ENCODE measurements at places on chromosomes 4 and X.

GRCh38 chrX:84710611-84711010 lies 208.4 kb upstream of the HDX start:
- DNase-seq, result no peak

DNA sequence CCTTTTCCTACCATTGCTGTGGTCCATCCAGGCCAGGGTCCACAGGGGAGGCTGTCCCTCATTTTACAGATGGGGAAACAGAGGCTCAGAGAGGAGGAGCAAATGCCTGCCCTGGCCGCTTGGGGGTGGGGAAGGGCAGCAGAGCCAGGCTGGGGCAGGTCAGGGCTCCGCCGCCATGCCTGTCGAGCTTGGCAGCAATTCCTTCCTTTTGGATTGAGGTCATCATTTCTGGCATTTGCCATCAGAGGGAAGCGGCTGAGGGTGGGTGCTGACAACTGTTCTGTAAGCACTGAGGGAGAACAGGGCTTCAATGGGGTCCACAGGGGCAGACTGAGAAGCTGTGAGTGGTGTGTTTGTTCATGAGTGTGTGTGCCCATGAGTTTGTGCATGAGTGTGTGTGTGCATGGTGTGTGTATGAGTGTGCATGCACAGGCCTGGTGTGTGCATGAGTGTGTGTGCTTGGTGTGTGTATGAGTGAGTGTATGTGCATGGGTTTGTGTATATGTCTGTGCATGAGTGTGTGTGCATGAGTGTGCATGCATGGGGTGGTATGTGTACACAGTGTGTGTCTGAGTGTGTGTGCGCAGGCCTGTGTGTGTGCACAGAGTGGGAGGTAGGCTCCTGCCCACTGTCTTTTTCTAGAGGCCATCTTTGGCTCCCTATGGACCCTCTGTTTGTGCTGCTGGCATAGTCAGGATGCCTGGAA lies 115.2 kb downstream of the SORCS2 start:
- no peak for DNase-seq

DNA sequence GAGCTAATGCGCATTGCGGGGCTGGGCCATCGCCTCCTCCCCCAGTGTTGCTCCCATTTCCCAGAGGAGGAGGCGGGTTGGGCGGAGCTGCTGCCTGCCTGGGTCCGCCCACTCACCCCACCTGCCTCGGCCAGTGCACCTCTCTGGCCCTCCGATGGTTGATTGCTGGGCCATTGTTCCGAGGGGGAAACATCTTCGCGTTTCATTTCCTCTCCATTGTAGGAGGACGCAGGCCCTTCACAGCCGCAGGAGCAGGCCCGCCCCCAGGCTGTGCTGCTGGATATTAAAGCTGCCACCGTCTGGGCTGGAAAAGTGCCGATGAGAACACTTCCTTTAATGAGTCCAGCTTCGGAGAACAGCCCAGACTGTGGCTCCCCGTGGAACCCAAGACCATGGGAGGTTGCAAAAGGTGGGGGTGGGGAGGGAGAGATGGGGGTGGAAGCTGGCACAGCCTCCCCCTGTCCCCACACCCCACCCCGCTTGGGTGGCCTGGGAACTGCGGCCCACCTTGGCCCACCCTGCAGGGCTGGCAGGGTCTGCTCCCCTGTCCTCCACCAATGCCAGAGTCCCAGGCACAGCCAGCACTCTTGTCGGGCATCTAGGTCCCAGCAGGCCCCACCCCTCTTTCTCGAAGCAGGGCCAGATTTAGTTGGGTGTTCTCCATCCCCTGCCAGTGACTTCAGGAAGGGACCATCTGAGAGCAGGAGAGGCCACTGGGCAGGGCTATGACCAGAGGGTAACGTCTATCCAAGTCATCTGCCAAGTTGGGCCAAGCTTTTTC lies 96.6 kb downstream of the ADRA2C start:
- DNase-seq, result no peak

GRCh38 chr4:4440333-4441061 lies 53.6 kb downstream of the NSG1 start:
- DNase-seq, result no peak

DNA sequence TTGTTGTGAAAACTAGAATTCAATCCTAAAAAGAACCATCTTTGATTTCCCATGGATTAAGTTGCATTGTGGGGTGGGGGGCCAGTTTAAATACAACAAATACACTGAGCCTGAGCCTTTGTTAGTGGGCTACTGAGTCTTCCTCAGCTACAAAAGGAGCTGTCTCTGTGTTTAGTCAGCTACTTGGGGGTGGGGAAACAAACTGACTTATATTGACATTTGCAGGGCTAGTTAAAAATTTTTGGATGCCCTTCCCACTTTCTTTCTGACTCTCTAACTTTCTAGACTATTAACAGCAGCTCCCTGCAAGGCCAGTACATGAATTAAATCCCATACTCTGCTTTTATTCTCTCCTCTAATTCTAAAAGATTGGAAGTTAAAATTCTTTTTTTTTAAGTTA lies 32.5 kb upstream of the FHDC1 start:
- no peak for DNase-seq

DNA sequence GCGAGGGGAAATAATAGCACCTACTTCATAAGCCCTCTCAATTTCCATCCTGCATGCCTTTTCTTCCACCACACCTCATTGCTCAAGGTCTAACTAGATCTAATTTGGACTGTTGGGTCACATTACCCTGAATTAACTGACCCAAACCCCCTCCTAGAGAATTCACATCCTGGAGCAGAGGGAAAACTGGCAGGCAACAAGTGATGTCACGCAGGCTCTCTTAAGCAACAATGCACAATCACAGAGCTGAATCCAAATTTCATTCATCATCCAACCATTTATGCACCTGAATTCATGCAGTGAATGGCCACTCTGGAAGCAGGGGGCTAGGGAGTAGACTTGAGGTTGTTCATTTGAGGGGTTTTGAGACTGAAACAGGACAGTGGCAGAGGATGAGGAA lies 107.7 kb upstream of the HUWE1 start:
- DNase-seq, result no peak

- DNase-seq, result no peak
Observed at GRCh38 chrX:133804072-133804471, 181.3 kb downstream of the GPC3 start.

GRCh38 chr4:98311656-98312055 lies 50.5 kb downstream of the RAP1GDS1 start:
- no peak for DNase-seq

DNA sequence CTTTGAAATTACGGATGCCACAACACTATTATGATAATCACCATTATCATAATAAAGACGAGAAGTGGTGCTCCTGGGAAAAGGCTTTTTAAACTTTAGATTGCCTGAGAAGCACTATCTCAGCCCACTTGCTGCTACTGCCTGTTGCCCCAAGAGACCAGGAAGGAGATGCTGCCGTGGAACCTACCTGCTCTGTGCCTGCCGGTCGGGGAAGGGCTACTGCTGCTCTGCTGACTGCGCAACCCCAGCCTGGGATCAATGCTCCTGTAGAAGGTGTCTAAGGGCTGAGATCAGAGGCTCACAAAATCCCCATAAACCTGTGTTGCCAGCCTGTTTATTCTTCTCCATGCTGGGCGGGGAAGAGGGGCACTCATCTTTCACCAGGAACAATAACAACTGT lies 145.3 kb upstream of the VCX3B start:
- DNase-seq, result no peak

DNA sequence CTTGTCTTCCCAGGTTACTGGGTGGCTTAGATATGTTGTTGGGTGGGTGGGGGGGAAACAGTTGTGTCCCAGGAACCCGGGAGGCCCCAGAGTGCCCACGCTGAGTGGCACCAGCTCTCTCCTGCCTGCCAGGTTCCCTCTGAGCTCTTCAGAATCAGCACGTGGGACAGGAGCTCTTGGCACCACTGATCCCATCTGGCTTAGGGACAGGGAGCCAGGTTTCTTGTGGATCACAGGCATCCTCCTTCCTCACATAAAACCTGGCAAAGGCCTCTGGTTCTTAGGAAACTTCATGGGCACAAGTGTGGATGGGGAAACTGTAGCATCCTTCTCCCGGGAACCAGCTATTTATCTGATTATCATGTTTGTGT lies 3.4 kb downstream of the GPR78 start:
- DNase-seq, result no peak

DNA sequence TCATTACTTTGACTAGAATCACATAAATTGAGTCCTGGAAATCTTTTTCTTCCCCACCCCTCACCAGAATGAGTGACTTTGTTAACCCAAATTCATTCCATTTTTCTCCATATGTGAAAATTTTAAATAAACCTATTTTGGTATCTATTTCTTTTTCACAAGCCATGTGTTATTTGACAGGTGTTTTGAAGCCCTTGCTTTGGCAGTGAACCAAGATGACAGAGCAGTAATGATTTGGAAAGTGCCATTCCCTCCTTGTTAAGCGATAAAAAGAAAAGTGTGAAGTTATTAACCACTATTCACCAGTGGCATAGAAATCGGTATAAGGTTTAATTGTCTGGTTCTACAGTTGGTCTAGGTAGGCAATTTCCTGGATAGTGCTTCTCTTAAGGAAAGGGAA lies 66.1 kb downstream of the POLA1 start:
- DNase-seq, result no peak

GRCh38 chr4:43243433-43244116 lies 351.1 kb downstream of the GRXCR1 start:
- no peak for DNase-seq

DNA sequence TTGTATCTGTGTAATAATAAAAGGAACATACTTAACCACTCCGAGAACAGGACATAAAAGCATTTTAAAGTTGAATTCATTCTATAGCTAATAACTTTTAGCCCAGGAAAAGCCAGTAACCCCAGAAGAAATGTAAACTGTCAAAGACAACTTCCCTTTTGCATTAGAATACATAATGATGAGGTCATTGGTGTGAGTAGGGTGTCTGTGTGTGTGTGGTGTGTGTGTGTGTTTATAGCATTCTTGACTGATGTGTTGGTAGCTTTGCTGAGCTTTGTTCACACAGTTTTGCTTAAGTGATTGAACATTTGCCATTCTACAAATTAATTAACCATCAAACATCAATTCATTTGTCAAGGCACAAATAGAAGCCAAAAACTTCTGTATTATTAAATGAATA lies 559.6 kb downstream of the ARAP2 start:
- no peak for DNase-seq

- DNase-seq, result no peak
Observed at GRCh38 chr4:107917500-107917899, 13.8 kb upstream of the CYP2U1 start.

DNA sequence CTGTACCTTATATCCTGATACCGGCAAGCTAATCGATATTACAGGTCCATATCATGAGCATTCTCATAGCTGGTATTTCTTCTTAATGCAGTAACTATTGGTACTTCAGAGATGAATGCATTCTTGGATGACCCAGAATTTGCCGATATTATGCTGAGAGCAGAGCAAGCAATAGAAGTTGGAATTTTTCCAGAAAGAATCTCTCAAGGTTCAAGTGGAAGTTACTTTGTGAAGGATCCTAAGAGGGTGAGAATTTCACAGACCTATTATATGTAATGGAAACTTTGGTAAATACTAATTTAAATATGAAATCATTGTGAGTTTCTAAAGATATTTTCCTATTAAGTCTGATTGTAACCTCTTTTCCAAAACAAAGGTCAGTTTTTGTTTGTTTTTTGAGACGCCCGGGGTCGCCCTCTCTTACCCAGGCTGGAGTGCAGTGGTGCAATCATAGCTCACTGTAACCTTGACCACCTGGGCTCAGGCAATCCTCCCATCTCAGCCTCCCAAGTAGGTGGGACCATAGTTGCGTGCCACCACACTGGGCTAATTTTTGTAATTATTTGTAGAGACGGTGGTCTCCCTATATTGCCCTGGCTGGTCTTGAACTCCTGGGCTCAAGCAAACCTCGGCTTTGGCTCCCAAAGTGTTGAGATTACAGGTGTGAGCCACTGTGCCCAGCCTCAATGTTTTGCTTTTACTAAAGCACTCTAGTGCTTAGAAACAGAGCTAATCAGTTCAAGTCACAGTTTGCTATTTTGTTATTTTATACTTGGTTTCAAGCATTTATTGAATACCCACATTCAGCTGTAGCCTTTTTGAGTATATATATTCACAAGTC lies 18.6 kb downstream of the PI4K2B start:
- DNase-seq, result no peak

GRCh38 chrX:103124284-103124683 lies 31.3 kb upstream of the NXF3 start:
- DNase-seq, result no peak

- DNase-seq, result no peak
Observed at GRCh38 chr4:156638334-156638733, 333.3 kb downstream of the PDGFC start.

- DNase-seq, result no peak
Observed at GRCh38 chrX:153510383-153510782, 7.1 kb upstream of the ATP2B3 start.

GRCh38 chrX:114635986-114636385 lies 52.1 kb downstream of the HTR2C start:
- no peak for DNase-seq

DNA sequence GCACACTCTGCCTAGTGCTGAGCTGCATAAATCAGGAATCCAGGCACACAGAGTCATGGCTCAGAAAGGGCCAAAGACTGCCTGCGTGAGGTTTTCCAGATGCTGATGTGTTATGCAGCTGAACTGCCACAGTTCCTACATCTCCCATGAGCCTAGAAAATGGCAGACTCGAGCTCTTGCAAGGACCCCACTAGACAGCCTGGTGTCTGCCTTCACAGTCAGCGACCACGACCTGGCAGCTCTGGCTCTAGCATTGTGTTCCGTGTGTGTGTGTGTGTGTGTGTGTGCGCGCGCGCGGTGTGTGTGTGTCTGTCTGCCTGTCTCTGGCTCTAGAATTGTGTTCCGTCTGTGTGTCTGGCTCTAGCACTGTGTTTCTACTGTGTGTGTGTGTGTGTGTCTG lies 203.6 kb upstream of the AGTR2 start:
- no peak for DNase-seq

- no peak for DNase-seq
Observed at GRCh38 chr4:2264481-2265041, 2.7 kb upstream of the MXD4 start.

DNA sequence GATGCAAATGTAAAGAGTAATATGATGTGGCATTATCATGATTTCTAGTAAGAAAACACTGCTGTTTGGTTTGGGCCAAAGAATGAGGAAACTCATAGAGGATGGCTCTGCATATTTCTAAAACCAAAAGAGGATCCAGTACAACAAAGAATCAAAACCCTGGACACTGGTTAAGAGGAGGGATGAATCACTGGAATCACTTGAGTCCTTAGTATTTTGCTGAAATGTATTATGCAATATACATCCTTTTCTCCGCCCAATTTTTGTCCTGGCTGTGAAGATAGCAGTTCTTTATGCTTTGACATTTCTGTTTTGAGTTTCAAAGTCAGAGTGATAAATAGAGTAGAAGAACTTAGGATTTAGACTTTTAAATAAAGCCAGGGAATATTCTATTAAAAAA lies 345.9 kb downstream of the PACRGL start:
- DNase-seq, result no peak
